A673 (cell line): ENCODE measurements at places on chromosomes 11 and 22. TPM values are rescaled to one million over a fixed set of nuclear protein-coding genes. Genes with fewer than 3 reads are reported as not detected.

Gene KREMEN1
- 4.2 and 9.6 TPM in 2 replicates for total RNA-seq

Gene GSTT2
- not detected in 2 replicates for total RNA-seq

Gene ZNF215
- 0.26 and 0.37 TPM in 2 replicates for total RNA-seq

- no peak for DNase-seq
These were observed 947.8 kb upstream of the CCDC90B start for GRCh38 chr11:84234011-84234410.

- DNase-seq: no peak
These were observed 35.9 kb upstream of the TREH start for GRCh38 chr11:118715245-118715831.

- DNase-seq: no peak
These were observed 51.5 kb downstream of the RBFOX2 start for GRCh38 chr22:35977136-35977535.

DNA sequence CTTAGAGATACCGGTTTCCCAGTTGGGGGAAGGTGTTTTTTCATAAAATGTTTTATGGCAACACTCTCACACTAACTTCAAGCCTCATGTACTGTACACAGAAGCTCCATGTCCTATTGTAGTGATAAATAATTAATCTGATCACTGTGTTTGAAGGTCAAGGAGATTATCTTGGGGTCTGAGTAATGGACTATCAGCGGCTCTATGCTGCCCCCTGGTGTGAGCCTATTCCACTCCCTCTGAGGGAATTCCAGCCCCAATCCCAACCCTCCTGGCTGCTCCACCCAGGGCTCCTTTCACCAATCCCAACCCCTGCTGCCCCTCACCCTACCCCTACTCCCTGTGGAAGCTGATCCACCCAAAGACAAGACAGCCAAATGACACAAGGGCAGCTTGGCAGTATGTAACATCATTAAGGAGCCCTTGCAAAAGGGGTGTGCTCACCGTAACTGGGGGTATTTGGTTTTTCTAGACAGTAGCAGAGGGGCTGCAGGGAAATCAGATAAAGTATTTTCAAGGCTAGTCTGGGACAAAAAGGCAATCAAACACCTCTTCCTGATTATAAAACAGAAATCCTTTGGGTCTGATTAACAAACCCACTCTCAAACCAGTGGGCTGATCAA, 22.3 kb downstream of the HPS4 start:
- peak; percentile 56 for DNase-seq

GRCh38 chr11:61059260-61059752, 43.0 kb upstream of the CD5 start:
- no peak for DNase-seq

- no peak for DNase-seq
These were observed 13.8 kb upstream of the LINC01488 start for GRCh38 chr11:69467646-69468045.

DNA sequence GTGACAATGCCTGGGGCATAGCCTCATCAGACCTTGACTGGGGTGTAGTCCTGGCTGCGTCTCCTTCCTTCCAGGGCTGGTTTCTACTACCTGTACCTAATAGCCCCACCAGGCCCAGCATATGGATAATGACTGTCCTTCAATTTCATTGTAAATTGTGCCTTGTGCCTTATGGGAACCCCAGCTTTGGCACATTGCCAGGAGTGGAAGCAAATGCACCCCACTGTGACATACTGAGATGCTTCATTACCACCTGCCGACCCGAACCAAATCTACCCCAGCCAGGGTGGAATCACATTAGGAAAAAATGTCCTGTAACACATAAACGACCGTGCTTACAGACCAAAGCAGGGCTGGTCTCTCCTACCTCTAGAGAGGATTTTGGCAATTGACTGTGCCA, 7.3 kb downstream of the TOP3B start:
- DNase-seq: peak; percentile 30
